ENCODE measurements at places on chromosomes 6 and 20.

DNA sequence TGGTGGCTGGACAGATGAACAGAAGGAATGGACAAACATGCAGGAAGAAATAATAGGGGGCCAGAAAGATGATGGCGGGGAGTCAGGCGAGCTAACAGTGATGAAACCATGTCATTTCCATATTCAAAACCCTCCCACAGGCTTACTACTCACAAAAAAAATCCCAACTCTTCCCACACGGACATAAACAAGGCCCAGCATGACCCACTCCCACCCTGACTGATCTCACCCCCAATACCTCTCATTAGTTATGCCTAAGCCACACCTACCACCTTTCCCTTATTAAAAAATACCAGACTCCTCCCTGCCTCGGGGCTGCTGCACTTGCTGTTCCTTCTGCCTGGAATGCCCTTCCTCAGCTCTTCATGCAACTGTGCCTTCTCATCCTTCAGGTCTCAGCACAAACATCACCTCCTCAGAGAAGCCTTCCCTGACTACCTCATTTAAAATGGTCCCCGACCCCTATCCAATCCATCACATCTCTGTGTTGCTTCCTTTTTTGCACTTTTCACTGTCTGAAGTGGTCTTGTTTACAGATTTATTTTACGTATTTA, 145.8 kb downstream of the PREX1 start:
- no peak for DNase-seq

- DNase-seq, result no peak
Measured at GRCh38 chr6:148272597-148272996, 70.0 kb upstream of the SASH1 start.

- DNase-seq, result no peak
Measured at GRCh38 chr6:7121700-7122241, 14.0 kb downstream of the RREB1 start.

DNA sequence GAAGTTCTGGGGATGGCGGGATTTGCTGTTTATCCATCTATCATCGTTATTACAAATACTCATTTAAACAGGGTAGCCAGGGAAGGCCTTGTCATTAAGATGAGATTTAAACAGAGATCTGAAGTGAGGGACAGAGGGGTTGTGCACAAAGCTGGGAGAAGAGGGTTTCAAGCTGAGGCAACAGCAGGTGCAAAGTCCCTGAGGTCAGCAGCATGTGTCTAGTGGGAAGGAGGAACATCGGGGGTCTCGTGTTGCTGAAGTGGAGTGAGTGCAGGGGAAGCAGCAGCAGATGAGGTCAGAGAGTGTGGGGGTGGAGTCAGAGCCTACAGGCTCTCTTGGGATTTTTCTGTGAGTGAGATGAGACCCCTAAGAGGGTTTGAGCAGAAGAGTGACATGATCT, 52.0 kb downstream of the CDH22 start:
- DNase-seq, result no peak

DNA sequence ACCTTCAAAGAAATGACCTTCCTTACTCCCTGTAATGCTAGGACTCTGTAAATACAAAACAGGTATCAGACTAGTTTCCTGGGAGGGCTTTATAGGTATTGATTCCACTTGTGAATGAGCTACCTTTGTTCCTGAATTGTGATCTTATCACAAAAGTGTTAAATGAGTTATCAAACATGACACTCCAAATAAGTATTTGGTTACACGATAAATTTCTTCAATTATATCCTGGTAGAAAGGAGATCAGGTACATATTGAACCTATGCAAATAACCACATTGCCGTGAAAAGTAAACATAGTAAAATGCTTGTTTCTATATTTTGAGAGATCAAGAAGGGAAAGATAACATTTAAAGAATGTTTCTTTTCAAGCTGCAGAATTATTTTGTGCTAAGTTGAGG, 285.3 kb downstream of the HIVEP2 start:
- no peak for DNase-seq

- DNase-seq, result no peak
Measured at GRCh38 chr6:49606721-49607390, 29.8 kb downstream of the RHAG start.

DNA sequence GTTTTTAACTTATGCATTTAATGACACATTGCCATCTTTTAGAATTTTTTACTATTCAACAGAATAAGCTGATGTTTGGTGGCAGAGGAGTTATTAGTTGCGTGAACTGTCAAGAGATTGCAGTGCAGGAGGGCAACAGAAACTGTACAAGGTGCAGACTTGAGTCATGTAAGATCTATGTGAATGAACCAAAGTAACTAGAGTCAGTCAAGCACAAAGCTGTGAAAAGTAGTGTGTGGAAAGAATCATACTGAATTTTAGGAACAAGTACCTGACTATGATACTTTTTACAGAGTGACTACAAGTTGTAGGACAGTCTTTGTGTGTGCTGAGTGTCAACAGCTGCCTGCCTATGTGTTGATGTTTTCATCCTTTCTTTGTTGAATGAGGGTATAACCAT, 2.7 kb upstream of the C6orf163 start:
- no peak for DNase-seq

- no peak for DNase-seq
Measured at GRCh38 chr20:45948742-45949541, 14.5 kb downstream of the PCIF1 start.

DNA sequence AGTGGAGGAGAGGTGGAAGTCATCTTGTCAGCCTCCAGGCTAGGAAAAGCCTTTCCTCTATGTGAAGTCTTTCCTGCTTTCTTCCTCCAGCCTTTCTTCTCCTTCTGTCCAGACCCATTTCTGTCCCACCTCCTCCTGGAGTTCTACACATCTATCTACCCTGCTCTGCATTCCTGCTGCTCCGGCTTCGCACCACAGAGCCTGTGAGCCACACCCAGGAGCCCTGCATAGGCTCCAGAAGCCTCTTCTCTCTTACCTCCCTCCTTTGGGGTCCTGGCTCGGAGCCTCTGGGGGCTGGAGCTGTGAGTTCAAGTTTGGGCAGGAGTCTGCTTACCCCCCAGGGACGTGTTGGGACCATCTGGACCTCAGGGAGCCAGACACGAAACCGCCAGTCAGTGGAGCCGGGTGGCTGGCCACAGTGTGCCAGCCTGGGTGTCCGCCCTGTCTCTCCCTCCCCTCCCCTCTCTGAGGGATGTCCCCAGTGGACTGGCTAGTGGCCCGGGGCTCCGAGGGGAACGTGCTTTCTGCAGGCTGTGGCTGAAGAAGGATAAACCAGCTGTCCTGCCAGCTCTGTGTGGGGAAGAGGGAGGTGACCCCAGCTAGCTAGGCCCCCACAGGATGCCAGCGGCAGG, 99.2 kb downstream of the VEGFA start:
- DNase-seq, result no peak

GRCh38 chr20:41395667-41396664, 29.3 kb upstream of the EMILIN3 start:
- no peak for DNase-seq

GRCh38 chr20:57091748-57092111, 174.7 kb downstream of the BMP7 start:
- DNase-seq, result no peak

DNA sequence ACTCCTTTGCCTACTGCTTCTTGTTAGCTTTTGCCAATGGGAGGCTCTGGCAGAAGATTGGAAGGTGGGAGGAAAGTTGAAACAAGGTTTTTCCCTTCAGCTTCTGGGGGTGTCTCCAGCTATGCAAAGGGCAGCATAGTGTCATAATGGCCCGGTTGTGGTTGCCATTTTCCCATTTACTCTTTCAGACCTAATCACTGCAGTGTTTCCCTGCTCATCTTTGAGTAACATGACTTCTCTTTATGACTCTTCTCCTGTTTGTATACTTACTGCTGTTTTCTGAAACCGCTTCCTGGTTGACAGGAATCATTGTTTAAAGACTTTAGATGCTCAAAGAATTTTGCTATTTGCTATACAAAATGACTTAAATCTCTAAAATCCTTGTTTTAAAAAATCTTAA, 19.9 kb downstream of the NRN1 start:
- no peak for DNase-seq

DNA sequence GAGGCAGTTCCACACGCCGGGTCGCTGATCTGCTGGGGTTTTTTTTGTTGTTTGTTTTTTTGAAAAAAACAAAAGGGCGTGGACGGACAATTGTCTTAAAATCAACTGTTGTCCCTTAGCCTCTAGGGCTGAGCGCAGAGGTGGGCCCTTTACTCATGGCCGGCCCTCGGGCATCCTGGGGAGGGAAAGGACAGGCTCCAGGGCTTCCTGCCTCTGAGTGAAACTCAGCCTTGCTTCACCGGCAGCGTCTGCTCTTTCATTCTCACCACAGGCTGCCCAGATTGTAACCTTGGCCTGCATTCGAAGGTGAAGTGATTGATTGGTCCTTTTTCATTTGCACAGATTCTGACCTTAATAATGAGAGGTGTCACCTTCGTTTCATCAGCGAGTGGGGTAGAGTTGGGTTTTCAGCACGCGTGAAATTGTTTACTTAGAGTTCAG, 797 bp downstream of the SMIM13 start:
- DNase-seq, result no peak

- no peak for DNase-seq
Measured at GRCh38 chr6:155253337-155253736, 10.5 kb upstream of the CLDN20 start.

DNA sequence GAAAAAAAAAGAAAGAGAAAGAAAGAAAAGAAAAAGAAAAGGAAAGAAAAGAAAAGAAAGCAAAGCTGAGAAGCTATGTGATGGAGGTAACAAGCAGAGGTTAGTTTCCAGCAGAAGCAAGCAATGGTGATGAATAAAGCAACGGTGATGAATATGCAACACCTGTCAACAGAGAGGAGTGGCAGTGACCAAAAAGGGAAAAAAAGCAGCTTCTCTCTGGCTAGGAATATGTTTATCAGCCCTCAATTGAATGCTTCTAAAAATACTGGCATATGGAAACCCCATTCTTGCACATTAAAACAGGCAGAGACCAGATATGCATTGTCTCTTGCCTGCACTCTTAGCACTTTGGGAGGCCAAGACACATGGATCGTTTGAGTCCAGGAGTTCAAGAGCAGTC, 100.9 kb downstream of the GJA1 start:
- DNase-seq, result no peak

GRCh38 chr20:54063992-54064676, 6.3 kb downstream of the BCAS1 start:
- DNase-seq, result no peak
